ENCODE measurements at places on chromosomes 5 and 9.

DNA sequence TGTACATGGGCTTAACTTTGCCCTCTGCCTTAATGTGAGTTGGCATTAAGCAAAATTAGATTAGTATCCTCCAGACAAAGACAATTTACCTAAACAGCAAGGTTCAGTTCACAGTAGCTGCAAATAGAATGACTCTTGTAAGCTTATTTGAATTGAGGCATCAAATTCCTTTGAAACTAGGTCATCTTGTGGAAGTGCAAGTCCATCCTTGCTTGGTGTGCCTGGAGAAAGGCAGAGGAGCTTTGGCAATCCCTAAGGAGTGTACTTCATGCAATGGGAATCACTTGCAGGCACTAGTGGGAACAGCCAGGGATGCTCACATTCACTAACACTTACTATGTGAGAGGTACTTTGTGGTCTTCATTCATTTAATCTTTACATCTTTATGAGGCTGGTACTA, 118.3 kb downstream of the DRD1 start:
- DNase-seq: no peak

DNA sequence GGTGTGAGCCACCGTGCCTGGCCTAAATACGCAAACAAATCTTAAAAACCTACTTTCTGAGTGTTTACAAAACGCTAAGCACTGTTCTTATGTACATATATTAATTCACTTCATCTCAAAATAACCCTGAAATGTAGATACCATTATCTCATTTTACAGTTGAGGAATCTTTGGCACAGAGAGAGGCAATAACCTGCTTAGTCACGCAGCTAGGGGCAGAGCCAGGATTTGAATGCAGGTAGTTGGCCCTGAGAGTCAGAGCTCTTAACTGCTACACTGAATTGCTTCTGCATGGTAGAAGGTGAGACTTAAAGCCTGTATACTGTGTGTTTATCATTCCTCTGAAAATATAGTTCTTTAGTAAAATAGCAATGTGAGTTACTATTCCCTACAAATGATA, 21.9 kb downstream of the ARHGEF37 start:
- no peak for DNase-seq

GRCh38 chr5:176454724-176455394, 6.7 kb downstream of the FAF2 start:
- no peak for DNase-seq

- DNase-seq: peak; percentile 56
Measured at GRCh38 chr5:181235689-181236366, 7.9 kb downstream of the RACK1 start.

DNA sequence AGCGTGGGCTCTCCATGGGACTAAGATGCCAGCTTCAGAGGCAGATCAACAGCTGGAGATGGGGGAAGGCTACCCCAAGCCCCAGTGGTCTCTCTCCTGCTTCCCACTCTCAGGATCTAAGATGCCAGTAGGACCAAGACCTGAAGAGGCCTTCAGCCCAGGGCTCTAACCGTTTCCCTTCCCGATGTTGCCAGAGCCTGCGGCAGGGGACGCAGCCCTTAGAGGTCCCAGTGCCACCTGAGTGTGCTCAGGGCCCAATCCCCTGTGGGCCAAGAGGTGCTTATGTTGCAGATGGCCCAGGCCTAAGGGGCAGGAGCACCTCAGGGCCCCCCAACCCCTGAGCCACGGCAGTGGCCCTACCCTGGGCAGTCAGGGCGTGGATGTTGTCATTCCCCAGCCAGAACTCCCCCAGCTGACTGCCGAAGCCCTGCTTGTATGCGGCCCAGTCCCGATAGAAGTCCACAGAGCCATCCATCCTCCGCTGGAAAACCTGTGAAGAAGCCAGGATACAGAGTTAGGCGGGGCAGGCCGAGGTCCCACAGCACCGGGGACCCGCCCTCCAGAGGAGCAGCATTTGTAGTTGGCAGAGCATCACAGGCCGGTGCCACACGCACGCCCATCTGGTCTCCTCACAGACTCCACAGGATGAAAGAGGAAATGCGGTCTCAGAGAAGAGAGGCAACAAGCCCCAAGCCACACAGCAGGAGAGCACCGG, 5.4 kb downstream of the FCN1 start:
- DNase-seq: no peak

GRCh38 chr5:72093217-72093616, 14.1 kb upstream of the MAP1B start:
- no peak for DNase-seq

DNA sequence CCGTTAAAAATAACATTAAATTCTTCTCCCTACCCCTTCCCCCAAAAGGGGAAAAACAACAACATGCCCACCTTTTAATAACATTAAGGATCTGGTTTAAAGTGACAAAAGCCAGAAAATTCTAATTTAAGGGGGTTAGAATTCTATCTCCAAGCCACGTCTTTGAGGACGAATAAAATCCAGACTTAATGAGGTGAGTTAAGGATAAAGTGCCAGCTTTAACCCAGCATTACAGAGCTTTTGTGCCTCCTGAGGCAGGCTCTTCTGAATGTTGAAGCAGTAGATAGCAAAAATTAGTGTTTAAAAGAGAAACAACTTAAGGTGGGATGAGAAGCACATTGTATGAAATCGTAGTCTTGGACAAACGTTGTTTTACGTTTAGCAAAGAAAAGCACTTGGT, 329.0 kb upstream of the MPDZ start:
- DNase-seq: no peak

DNA sequence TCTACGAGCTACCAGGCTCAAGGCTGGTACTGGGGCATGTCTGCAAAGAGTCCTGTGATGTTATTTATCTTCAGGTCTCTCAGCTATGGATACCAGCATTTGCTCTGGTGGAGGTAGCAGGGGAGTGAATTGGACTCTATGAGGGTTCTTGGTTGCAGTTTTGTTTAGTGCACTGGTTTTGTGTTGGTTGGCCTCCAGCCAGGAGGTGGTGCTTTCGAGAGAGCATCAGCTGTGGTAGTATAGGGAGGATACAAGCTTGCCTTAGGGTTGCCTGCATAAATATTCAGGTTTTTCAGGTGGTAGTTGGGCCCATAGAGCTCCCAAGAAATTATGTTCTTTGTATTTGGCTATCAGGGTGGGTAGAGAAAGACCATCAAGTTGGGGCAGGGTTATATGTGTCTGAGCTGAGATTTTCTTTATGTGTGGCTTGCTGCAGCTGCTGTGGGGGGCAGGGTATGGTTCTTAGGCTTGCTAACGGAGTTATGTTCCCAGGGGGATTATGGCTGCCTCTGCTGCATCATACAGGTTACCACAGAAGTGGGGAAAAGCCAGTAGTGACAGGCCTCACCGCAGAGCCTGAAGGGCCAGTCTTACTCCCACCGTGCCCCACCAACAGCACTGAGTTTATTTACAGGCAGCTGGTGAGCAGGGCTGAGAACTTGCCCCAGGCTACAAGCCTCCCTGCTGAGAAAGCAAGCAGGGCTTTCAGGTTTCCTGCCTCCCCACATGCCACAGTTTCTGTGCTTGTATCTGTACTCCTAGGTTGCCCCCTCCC, 9.7 kb upstream of the RIOK2 start:
- no peak for DNase-seq

- no peak for DNase-seq
Measured at GRCh38 chr9:27683181-27683580, 109.9 kb upstream of the C9orf72 start.

GRCh38 chr5:113053511-113053995, 77.0 kb downstream of the DCP2 start:
- DNase-seq: no peak

Measured in foreskin fibroblast (primary cell).